NCI-H774 (cell line): ENCODE measurements at places on chromosomes 12 and 14.

DNA sequence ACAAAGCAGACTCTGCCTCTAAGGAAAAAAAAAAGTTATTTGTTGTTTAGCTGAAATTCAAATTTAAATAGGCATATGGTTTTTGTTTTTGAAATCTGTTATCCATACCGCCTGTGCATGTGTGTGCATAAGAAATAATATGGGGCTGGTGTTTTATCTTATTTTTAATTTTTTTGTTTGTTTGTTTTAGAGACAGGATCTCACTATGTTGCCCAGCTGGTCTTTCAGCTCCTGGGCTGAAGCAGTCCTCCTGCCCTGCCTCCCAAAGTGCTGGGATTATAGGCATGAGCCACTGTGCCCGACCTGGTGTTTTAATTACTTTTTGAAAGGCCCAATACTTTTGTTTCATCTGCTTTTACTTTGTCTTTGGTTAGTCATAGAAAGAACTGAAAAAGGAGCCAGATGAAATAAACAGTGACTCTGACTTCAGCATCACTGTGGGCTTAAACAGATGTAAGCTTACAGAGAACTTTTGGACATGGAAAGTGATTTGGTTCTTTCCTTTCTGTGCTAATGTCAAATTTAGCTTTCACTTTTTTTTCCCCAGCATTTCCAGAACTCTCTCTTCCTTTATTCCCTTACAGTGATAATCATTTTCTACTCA lies 37.2 kb downstream of the SUPT16H start:
- no peak for DNase-seq

DNA sequence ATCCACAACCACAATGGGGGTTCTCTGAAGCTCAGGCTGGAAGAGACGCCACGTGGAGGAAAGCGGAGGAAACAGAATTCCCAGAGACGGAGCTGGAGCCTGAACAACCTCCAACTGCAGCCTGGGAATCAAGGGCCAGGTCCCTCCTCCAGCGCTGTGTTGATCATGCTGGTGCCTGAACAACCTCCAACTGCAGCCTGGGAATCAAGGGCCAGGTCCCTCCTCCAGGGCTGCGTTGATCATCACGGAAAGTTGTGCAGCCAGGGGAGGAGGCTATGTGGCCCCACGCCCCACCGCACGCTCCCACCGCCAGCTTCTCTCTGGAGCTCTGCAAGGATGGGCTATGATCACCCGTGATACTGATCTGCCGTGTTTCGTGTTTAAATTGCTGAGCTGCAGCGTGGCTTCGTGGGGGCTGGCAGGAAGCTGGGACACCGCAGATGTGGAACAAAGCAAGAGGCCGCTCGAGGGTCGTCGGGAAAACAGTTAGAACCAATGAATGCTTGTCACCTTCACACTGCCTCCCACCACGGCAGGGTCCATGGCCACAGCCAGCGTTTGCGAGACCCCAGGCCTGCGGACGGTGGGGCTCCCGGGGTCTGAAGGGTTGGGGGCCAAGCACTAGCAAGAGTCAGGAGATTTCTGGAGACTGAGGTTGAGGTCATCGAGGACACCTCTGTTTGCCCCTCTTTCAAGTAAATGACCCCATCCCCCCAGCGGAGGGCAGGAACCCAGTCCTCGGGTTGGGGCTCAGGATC lies 51.8 kb upstream of the FBRSL1 start:
- DNase-seq = no peak

DNA sequence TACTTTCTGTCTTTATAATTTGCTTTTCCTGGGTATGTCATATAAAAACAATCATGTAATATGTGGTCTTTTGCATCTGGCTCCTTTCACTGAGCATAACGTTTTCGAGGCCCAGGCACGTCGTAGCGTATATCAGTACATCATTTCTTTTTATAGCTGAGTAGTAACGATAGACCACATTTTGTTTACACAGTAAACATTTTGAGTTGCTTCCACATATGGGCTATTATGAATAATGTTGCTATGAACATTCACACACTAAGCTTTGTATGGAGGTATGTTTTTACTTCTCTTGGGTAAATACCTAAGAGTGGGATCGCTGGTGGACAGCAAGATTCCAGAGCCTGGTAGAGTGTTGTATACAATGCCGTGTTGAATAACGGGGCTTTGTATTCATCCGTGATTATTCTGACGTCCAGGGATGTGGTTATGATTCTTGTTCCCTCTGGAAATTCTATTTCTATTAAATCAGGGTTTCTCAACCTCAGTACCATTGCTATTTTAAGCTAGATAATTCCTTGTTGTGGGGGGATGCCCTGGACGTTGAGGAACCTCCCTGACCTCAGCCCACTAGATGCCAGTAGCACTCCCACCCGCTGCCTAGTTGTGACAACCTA lies 38.9 kb upstream of the CIT start:
- no peak for DNase-seq

- no peak for DNase-seq
Measured at GRCh38 chr12:56948881-56949280, 8.5 kb downstream of the RDH16 start.

DNA sequence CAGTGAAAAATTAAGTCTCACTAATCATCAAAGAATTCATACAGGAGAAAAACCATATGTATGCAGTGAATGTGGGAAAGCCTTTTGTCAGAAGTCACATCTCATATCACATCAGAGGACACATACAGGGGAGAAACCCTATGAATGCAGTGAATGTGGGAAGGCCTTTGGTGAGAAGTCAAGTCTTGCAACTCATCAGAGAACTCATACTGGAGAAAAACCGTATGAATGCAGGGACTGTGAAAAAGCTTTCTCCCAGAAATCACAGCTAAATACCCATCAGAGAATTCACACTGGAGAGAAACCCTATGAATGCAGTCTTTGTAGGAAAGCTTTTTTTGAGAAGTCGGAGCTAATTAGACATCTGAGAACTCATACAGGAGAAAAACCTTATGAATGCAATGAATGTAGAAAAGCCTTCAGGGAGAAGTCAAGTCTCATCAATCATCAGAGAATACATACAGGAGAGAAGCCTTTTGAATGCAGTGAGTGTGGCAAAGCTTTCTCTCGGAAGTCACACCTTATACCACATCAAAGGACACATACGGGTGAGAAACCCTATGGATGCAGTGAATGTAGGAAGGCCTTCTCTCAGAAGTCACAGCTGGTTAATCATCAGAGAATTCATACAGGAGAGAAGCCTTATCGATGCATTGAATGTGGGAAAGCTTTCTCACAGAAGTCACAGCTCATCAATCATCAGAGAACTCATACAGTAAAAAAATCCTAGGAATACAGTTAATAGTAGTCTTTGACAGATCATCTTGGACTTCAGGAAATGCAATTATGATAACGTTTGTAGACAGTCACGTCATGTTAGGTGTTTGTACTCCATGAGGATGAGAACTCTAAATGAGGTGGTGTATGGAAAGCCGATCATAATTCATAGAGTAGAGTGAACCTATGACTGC lies 21.1 kb downstream of the ZNF84 start:
- peak; percentile 1 for DNase-seq

DNA sequence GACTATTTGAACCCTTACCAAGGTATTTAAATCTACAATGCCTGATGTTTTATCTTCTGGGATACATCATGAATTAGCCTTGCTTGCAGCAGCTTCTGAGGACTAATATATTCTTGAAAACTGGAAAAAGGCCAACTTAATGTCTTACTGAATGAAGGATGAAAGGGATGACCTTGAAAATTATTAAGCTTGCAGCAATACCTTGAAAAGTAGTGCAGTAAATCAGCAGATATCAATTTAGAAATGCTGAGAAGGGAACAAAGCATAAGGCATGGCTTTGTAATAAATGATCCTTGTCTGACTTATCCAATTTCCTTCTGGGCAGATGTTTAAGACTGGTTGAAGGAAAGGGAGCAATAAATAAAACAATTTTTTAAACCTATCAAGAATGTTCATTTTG lies 37.3 kb upstream of the FERMT2 start:
- no peak for DNase-seq

DNA sequence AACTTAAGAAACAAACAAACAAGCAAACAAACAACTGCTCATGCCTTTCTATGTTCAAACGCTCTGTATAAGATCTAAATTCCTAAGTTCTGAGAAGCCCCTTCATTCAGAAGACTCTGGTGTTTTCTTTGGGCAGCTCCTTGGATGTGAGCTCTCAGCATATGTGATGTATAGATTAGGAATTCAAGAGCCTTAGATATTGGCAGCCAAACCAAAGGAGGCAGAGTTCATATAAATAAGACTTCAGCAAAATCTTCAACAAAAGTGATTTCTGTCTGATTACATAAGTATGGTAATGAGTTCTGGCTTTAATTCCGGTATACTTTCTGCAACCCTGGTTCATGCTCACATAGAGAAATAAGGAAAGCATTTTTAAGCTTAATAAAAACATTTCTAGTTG lies 145.6 kb downstream of the DYRK2 start:
- no peak for DNase-seq

- no peak for DNase-seq
Measured at GRCh38 chr12:81297601-81298000, 219.7 kb downstream of the ACSS3 start.

DNA sequence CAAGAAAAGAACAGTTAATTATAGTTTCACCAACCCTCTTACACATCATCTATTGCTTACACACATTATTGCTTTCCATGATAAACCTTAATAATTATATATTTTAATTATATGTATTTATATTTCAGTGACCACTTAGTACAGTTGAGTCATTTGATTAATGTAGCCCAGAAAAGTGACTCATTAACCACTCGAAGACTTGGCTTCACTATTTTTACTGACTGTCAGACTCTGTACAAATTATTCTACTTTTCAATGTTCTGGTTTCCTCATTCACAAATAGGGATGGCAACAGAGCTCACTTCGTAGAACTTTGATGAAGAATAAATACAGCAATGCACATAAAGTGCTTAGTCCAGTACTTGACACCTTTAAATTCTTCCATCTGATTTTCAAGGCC lies 98.3 kb downstream of the CFAP54 start:
- no peak for DNase-seq

DNA sequence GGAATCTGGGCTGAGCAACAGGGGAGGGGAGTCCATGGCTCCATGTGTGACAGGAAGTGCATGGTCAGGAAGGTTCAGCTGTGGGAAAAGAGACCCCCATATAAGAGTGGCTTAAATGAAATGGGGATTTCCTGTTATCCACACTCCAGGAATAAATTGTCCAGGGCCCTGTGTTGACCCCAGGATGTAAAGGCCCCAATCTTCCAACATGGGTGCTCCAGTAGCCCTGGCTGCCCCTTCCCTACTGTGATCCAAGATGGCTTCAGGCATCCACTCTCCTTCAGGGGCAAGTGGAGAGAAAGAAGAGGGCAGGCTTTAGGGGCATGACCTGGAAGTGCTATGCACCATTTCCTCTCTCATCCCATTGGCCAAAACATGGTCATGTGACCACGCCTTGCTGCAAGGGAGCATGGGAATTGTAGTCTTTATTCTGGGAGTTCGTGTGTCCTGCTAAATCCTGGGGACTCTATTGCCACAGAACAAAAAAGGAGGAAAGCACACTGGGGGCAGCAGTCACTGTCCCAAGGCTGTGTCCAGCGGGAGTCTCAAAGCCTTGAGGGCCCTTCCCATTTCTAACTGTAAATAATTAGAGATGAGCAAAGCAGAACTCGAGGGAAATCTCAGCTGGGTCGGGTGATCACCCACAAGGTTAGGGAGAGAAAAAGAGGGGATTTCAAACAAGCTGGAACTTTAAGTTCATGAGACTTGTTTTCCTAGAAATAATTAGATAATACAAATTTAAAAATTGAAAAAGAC lies 289.2 kb downstream of the ADGRD1 start:
- DNase-seq = no peak

- peak; percentile 49 for DNase-seq
Measured at GRCh38 chr12:100234591-100235304, 32.1 kb downstream of the DEPDC4 start.

GRCh38 chr12:63103494-63104131 lies 47.4 kb downstream of the AVPR1A start:
- peak; percentile 31 for DNase-seq

DNA sequence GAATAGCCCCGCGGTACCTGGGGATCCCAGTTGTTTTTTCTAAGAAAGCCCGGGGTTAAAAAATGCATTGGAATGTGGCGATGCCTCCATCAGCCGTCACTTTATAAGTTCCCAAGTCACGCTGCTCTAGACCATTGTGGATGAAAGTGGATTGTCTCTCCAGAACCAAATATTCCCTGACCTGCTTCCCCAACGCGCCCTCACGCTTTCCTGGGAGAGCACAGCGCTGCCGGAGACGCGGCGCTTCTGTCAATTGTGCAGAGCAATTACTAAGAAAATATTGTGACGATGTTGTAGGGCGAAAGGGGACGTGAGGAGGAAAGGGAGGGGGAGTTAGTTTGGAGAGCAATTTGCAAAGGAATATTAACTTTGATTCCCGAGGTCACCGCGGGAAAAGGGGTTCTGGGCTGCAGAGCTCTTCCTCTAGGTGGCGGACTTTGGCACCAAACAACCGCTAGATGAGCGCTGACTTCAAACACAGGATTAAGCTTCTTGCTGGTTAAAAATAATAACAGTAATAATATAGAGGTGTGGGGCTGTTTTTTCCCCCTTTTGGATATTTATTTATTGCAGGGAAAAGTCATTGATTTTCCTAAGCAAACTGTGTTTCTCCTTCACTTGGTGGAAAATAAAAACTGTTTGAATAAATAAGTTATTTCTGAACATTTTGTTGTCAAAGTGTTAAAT lies 9.6 kb upstream of the FOXG1 start:
- DNase-seq = no peak

GRCh38 chr14:85142982-85143381 lies 387.0 kb upstream of the FLRT2 start:
- no peak for DNase-seq

GRCh38 chr12:2751230-2751629 lies 43.5 kb upstream of the FKBP4 start:
- no peak for DNase-seq

DNA sequence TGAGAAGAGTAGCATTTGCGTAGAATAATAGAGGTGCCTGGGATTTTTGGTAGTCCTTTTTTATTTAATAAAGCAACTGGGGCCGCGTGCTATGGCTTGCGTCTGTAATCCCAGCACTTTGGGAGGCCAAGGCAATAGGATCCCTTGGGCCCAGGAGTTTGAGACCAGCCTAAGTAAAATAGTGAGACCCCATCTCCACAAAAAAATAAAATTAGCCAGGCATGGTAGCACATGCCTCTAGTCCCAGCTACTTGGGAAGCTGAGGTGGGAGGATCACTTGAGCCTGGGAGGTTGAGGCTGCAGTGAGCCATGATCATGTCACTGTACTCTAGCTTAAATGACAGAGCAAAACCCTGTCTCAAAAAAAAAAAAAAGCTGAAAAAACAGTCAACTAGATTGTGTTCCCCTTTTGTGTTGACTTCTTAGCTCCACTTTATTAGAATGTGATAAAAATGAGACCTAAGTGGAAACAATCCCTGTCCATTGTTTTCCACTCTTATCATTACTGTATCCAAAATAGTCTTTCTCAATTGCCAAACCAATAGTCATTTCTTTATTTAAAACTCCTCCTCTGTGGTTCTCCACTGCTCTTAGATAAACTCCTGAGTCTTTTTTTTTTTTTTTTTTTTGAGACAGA lies 7.4 kb downstream of the PRKCH start:
- no peak for DNase-seq
